ENCODE measurements at places on chromosomes 13 and 19.
A peak's percentile ranks its signal among the peaks of the same experiment; 100 is the strongest.

DNA sequence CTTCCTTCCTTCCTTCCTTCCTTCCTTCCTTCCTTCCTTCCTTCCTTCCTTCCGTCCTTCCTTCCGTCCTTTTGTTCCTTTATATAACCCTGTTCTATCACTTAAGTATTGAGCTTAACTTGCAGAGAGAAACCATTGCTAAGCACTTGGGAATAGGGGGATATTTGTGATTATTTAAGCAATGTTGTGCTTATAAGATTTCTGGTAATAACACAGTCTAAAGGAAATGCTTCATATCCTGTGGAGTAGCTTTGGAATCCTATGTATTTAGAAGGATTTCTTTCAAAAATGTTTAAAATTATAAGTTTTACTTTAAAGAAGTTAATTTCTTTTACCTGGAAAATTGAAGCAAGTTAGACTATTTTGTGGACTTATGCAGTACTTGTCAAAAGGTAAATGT is 209.8 kb downstream of the PCCA start:
- DNase-seq: no peak

DNA sequence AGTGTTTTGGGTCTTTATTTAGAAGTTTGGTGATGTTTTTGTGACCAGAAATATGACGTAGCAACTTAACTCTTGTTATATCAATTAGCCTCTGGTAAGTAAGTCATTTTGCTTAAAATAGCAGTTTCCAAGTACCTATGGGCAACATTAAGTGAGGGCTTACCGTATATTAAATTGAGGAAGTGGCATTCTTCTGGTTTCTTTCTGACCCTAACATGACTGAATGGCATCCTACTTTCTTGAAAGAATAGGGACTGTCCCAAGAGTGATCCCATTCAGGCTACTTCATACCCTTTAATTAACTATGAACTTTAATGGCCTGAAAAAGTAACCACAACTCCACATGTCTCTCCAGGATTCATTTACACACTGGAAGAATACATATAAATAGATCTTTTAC is 106.6 kb downstream of the MZT1 start:
- DNase-seq: no peak

GRCh38 chr19:4115050-4115817 is 8.7 kb downstream of the MAP2K2 start:
- DNase-seq: no peak

DNA sequence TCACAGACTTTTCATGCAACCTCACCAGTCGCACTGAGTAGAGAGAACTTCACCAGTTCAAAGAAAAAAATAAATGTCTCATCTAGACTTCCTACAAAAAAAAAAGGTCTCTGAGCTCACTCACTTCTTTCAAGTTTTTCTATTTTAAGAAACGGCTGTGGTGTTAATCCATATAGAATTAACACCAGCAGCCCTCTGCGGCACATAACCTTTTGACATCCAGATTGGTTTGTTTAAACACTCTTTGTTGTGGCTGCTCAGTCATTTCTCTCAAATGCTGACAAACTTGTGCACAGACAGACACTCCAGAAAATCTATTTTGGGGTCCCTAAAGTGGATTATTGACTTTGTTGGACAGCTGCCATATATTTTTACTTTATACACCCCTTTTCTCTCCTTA is 874.9 kb downstream of the EFNB2 start:
- no peak for DNase-seq

- no peak for DNase-seq
These were observed 13.8 kb downstream of the RCBTB1 start for GRCh38 chr13:49571299-49572240.

DNA sequence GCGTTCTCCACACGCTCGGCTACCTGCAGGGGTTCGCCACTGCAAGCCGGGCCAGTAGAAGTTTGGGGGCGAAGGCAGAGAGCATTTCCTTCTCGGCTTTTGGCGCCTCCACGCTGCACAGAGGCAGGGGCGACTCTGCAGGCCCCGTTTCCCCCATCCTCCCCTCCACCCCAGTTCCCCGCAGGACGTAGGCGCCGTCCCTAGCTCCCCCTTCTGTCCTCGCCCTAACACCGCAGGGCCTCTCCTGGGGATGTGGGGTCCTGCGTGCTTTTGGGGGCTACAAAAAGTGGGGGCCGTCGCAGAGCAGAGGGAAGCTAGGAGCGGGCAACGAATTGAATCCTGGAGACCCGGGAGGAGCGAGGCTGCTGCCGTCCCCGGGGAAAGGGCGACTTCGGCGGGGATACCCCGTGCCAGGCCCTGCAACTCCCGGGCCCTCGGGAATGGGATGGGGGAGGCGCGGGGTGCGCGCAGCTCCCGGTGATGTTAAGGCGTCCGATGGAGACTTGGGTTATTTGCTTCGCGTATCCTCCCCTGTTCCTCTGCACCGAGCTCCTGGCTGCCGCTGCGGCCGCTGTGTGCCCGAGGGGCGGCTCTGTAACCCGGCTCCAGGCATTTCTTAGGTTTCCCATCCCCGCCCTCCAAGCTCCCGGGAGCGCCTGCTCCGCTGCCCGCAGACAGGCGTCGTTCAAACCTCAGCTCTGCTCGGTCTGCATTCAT is 255.9 kb upstream of the SOX21 start:
- no peak for DNase-seq

DNA sequence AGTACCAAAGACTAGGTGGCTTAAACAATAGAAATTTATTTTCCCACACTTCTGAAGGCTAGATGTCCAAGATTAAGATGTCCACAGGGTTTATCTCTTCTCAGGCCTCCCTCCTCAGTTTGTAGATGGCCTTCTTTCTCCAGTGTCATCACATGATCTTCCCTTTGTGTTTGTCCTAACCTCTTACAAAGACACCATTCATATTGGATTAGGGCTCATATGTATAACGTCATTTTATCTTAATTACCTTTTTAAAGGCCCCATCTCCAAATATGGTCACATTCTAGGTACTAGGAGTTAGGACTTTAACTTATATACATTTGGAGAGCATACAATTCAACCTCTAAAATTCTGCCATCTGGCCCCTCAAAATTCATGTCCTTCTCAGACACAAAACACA is 34.3 kb downstream of the N4BP2L2 start:
- no peak for DNase-seq

DNA sequence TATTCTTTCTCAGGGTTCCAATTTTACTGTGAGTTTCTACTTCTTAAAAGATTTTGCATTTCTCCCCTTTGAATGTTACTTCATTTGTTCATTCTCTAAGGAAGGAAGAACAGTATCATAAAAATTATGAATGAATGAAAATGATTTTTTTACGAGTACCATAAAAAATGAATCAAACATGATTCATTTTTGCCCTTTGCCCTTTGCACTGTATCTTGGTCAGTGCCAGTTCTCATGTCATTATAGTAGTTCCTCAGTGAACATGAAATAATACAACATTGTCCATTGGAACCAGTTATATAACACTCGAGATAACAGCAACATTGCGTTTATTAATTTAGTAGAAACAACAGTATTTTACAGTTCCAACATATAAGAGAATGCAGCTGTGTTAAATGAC is 28.8 kb downstream of the FLT1 start:
- DNase-seq: no peak

DNA sequence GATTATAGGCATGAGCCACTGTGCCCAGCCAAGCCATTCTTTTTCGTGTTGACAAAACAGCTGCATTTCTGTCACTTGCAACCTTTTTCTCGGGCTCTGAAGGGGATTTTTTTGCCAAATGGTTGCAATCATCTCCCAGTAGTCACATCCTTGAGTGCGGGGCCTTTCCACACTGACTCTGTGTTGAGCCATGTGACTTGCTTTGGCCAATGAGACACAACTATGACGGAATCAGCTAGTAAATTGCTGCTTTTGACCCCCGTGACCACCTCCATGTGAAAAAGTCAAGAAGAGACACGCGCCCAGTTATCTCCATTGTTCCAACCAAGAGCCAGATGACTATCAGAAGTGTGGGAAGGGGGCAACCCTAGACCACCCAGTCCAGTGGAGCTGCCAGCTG is 18.3 kb downstream of the NPHS1 start:
- DNase-seq: no peak

GRCh38 chr19:38869160-38869835 is 8.8 kb downstream of the RINL start:
- no peak for DNase-seq

- DNase-seq: no peak
These were observed 5.9 kb downstream of the SHD start for GRCh38 chr19:4284974-4285373.

GRCh38 chr13:91572439-91572838 is 174.0 kb downstream of the GPC5 start:
- DNase-seq: no peak

GRCh38 chr13:111908361-111908760 is 158.6 kb upstream of the SOX1 start:
- DNase-seq: peak; percentile 8

DNA sequence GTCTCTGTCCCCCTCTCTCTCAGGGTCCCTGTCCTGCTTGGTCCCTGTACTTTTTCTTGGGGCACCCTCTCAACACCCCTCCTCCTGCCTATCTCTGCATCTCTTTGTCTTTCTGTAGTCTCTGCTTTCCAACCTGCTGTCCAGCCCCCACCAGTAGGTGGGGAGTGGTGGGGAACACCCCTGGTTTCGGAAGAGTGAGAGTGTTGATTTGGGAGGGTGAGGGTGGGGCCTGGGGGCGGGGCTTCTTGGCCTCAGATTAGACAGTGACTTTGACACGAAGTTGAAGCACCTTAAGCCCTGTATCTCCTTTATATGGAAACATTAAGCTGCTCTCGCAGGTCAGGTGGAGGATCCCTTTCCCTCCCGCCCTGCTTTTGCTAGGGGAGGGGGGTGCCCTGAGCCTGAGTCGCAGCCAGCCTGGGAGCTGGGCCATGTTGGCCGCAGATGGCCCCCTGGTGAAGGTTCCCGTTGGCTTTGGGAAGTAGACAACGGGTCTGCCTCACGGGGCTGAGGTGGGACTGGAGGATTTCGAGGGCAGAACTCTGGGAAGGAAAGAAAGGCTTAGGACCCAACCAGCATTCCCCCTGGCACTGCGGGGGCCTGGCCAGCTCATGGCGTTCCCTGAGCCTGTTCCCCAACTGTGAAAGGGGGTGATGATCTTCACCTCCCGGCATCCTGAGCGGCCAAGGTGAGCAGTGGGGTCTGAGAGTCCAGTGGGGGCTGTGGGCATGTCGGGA is at the start of gene KCNJ14:
TSS of gene KCNJ14 (plus strand) at position 404 of the 737 bp plus-strand sequence. CDS start 6,151 bp downstream, outside the sequence.
- no peak for DNase-seq

- DNase-seq: no peak
These were observed 29.0 kb upstream of the WASF3 start for GRCh38 chr13:26528527-26528926.
